ENCODE measurements at places on chromosomes 11 and 22.

DNA sequence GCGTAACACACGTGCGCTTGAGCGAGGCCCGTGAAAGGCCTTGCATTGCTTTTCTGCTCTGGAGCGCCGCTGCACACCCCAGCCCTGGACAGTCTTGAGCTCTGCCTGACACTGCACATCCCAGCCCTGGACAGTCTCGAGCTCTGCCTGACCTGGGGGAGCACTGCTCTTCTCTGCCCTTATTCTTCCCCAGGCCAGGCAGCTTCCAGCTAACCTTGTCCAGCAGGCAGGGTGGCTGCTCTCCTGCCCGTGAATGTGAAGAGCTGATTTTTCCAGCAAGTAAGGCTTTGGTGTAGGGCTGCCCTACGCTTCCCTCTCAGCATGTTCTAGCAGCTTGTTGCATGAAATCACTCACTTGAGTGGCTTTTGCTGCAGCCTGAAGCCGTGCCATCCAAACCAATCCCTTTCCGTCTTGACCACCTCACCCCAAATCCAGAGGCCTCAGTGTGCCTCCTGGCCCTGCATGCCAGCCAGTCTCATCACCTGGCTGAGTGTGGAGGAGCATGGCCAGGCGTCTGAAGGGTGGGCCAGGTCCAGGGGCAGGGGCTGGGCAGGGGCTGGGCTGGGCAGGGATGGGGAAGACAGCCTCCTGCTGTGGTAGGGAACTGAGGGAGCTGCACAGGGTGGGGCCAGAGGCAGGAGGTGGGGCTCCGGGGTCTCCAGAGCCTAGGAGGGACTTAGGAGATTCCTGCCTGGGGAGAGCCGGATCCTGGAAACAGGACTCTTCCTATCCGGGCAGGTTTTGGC lies 89.5 kb upstream of the B3GAT1 start:
- DNase-seq: no peak

DNA sequence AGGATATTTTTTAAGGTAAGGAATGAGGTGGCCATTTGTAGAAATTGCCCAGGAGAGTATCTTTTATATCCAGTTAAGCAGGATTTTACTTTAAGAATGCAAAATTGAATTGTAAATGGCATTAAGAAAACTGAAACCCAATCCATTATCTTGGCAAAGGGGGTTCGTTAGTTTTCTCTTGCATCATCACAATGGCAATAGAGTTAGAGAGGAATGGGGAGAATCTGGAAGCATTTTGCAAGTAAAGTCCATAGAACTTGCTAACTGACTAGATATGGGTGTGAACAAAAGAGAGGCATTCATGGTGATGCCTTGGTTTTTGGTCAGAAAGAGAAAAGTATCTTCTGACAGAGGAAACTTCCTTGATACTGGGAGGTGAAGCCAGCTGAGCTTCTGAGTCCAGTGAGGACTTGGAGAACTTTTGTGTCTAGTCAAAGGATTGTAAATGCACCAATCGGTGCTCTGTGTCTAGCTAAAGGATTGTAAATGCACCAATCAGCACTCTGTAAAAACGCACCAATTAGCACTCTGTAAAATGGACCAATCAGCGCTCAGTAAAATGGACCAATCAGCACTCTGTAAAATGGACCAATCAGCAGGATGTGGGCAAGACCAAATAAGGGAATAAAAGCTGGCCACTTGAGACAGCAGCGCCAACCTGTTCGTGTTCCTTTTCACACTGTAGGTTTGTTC lies 3.6 kb upstream of the CCDC117 start:
- no peak for DNase-seq

- no peak for DNase-seq
These were observed 1.6 kb downstream of the CAPN1 start for GRCh38 chr11:65183201-65183891.

DNA sequence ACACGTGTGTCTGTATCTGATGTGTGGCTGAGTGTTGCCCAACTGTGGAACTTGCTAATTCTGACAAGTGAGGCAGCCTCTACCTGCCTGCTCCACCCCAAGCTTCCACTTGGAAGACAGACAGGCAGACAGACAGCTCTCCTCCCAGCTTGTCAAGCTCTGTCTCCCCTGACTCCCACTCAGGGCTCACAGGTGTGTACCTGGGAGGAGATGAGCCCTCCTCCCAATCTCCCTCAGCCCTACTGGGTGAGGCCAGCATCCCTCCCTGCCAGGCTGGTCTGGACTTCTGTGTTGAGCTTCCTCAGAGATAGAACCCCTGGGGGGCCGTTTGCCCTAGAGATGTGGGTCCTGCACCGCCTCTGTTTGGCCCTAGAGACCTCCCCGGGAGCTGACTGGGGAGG lies 1.0 kb upstream of the CHRM1 start:
- no peak for DNase-seq

DNA sequence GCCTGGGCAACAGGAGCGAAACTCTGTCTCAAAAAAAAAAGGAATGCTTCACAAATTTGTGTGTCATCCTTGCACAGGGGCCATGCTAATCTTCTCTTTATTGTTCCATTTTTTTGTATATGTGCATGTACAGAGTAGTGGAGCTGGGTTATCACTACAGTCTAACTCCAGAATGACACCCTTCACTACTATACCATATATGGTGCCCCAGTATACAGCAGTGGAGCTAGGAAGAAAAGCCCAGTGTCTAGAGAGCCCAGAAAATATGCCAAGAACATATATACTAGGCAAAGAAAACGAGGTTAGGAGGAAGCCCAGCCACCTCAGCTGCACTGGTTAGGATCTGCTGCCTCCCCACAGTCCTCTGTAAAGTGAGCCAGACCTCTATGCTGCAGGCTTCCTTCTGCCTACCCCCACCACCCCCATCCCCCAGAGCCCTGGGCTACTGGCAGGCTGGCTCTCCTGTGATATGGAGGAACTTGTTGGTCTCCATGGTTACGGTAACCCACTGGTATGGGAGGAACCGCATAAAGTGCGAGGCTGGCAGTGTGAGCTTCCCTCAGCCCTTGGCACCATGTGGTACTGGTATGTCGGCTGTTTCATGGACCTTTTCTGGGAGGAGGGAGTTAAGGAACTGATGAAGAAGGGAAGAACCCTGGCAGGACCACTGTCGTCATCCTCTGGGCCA lies 34.3 kb downstream of the RCOR2 start:
- DNase-seq: no peak
